ENCODE measurements at places on chromosomes 2 and 18.
A peak's percentile ranks its signal among the peaks of the same experiment; 100 is the strongest.

DNA sequence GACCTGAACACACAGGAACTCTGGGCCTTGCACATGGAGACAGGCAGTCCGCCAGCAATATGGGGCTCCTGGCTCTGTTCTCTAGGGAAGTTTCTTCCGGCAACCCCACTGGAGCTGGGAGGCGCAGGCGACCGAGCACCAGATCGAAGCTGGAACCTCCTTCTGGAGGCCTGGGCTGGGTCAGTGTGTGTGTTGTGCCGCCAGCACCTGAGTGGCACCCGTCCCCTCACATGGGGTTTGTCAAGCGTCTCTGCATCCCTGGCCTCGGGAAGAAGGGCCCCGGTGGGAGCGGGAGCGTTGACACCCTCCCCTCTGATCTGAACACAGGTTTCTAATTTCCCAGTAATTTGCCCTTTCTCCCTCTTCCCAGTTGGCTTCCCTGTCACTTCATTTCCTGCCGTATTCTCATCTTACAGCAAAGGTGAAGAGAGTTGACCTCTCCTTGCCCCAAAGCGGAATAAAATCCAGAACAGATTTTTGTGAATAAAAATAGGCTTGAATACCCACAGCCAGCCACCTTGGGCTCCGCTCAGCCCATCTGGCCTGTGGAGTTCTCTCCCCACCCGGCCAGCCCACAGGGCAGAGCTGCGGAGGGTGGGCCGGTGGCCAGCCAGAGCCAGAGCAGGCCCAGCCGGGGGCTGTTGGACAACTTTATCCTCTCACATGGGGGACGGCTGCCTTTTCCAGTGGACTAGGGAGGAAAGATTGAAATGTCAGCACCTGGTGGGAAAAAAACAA lies 85.9 kb downstream of the APOB start:
- no peak for DNase-seq

GRCh38 chr2:70570041-70570661 lies 16.5 kb upstream of the TGFA start:
- DNase-seq = peak; percentile 70

DNA sequence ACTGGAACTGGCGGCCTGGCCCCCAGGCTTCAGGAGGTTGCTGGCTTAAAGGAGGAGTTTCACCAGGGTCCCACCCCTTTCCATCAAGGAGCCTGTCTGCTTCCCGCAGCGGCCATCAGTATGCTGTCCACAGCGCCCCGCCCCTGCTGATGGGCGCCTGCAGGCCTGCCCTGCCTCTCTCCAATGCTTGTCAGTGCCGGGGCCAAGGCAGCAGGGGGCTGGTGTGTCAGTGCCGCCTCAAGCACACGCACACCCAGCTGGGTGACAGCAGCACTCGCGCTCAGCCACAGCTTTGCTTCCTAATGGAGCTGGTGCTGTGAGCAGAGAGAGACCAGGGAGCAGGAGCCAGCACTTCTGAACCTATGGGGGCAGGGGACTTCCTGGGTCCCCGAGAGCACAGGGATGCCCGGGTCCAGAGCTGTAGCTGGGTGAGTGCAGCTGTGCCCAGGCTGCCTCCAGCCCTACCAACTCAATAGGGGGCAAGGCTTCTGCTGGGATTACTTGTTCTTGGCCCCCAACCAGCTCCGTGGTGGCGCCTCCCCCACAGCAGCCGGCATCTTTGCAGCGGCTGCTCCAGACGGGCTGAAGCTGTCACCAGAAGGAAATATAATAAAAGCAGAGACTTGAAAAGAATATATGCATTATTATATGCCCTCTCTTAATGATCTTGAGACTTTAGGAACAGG lies 377.2 kb upstream of the LRATD1 start:
- no peak for DNase-seq

DNA sequence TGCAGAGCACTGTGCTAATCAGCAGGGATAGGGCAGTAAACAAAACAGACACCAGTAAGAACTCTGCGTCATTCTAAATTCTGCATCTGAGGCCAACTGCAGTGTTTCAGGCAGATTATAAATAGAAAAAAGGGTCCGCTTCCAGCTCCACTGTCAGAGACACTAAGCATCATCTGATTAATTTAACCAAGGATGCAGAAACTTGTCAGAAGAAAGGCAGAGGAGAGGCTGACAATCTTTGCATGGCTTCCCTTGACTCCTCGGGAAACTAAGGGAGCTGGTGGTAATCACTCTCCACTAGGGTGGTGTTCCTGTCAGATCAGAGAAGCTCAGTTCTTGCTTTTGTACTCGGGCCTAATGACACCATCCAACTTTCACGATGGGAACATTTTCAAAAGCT lies 123.5 kb downstream of the DNAH6 start:
- no peak for DNase-seq

GRCh38 chr2:65130664-65131175 lies 814 bp upstream of the RAB1A start:
- no peak for DNase-seq

GRCh38 chr2:212816267-212816666 lies 277.7 kb upstream of the ERBB4 start:
- DNase-seq = no peak

GRCh38 chr18:21115519-21116411 lies 4.2 kb upstream of the ROCK1 start:
- peak; percentile 65 for DNase-seq

- DNase-seq = no peak
These were observed 276.4 kb downstream of the HRH4 start for GRCh38 chr18:24736662-24737330.

- DNase-seq = no peak
These were observed 18.4 kb upstream of the PRLH start for GRCh38 chr2:237547841-237548416.

- DNase-seq = no peak
These were observed 40.7 kb upstream of the CABLES1 start for GRCh38 chr18:23094411-23095190.

GRCh38 chr2:40357667-40358066 lies 94.2 kb downstream of the SLC8A1 start:
- DNase-seq = no peak

DNA sequence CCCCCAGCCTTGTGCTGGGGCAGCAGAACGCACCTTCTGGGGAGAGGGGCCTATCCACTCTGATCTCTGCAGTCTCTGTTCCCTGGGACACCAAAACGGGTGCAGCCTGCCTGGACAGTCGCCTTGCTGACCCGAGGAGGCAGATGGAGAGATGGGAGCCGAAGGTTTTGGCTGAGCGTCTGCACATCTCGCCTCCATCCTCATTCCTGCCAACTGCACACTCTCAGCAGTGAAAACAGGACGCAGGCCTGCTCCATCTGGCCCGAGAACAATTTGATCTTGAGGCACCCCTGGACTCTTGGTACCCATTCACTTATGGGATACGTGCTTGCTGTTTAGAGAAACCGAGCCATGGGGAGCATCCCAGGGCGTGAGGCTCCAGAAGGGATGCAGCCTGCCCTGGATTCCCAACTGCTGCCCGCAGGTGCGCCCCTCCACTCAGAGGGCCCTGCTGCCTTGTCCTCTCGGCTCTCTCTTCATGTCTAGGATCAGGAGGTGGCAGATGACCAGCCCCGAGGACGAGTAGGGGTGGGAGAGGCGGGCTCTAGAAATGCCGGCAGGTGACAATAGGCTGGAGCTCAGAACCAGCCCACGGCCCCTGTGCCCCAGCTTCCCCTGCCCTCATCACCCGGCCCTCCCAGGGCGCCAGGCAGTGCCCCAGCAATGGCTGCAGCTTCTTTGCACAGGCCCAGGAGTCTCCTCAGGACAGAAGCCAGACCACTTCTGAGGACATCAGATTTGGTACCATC lies 9.1 kb upstream of the SEMA4C start:
- DNase-seq = no peak

Data from AG08395 (cell line).